ENCODE measurements at places on chromosomes 1 and 21. TPM values are rescaled to one million over a fixed set of nuclear protein-coding genes. Genes with fewer than 3 reads are reported as not detected.

The PTPRC gene
- total RNA-seq: 0.23 TPM

The WDR64 gene
- total RNA-seq: not detected

The TDRD5 gene
- total RNA-seq: not detected

DNA sequence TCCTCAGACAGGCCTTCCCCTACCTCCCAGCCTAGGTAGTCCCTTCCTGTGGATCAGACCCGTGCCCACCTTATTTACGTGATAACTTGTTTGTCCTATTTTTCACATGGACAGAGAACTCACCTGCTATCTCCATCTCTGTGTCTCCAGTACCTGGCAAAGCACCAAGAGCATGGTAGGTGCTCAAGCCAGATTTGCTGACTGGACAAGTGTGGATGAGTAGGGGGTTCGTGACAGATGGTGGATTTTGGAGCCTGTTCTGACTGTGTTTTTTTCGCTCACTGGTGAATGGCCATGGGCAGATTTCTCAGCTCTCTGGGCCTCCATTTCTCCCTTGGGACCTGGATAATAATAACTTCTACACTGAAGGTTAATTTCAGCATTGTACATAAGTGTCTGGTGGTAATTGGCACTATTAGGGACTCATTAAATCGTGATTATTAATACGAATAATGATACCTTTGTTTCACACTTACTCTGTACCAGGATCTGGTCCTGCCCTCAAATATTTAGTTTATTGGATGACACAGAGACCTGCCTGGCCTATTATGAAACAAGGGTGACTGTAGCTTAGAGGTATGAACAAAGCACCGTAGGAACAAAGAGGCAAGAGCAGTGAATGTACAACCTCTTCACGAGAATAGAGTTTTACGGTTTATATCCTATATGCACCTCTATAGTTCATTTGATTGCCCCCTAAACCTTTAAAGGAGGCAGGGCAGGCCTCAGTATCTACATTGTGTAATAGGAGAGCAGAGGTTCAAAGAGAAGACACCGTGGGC is 24.5 kb upstream of the SLC26A9 start:
- DNase-seq: no peak

- DNase-seq: no peak
Measured at GRCh38 chr1:5664906-5665875, 327.0 kb downstream of the NPHP4 start.

- DNase-seq: peak; percentile 16
Measured at GRCh38 chr21:24367936-24368335, 1239.3 kb downstream of the MRPL39 start.

- DNase-seq: no peak
Measured at GRCh38 chr1:230816018-230816417, 52.3 kb downstream of the C1orf198 start.

DNA sequence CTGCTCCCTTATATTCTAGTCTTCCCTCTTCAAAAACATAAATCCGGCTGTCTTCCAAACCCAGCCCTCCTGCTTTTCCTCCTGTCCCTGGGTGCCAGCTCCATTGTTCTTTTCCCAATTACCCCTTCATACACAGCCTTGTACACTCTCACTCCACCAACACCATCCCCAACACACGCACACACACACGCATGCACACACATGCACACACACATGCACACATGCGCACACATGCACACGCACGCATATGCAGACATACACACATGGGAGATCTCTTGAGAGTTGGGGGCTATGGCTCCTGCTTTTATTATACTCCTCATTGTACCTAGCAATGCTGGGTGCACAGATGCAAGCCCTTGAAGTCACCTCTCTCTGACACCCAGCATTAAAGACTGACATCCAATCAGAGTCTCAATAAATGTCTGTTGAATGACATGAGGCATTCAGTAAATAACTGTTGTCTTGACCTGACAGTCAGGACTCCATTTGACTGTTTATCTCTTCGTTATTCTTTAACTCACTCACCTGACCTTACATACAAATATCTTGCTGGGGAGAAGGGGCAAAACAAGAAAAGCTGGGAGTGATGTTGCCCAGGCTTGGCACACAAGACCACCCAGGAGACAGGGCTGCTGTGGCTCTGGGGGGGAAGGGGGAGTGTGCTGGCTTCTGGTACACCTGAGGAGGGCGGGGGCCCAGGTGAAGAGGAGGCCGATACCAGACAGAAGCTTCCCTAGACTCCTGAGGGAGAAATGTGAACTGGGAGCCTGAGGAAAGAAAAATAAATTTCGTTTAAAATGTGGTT is 16.0 kb downstream of the ABCA4 start:
- DNase-seq: no peak

DNA sequence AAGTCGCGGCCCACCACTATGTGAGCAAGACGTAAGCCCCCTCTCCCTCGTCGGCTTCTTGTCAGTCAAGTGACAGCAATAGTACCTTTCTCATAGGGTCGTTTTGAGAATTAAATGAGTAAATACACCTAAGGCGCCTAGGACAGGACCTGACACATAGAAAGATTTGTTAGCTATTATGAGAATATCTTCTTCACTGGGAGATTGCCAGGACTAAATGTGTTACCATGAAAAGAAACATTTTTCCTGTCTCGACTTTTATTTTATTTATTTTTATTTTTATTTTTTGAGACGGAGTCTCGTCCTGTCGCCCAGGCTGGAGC is 798 bp downstream of the PMF1 start:
- no peak for DNase-seq

- DNase-seq: no peak
Measured at GRCh38 chr1:5644281-5645134, 347.7 kb downstream of the NPHP4 start.

The DEPDC1 gene
- total RNA-seq: 55.3 TPM

The ARHGAP29 gene
- 43.1 TPM for total RNA-seq

- no peak for DNase-seq
Measured at GRCh38 chr1:37631036-37631435, 3.7 kb downstream of the RSPO1 start.

GRCh38 chr21:31992391-31992790 is 119.6 kb downstream of the HUNK start:
- DNase-seq: no peak

GRCh38 chr1:197737916-197738315 is 37.4 kb downstream of the DENND1B start:
- DNase-seq: no peak

DNA sequence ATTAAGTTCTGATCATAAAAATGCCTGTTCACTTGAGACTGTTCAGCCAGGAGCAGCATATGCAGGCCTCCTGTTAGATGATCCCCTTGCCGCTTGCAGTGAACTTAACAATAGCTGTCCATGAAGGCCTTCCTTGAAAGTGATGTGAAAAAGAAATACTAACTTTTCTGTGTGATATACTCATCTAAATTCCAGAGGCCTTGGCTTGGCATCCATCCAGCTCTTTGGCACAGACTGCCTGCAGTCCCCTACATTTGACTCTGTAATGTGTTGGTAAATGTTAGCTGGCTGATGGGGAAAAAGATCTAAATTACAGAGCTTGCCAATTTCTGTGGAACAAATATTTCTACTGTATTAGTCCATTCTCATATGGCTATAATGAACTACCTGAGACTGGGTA is 73.7 kb downstream of the KCNK2 start:
- DNase-seq: peak; percentile 7

DNA sequence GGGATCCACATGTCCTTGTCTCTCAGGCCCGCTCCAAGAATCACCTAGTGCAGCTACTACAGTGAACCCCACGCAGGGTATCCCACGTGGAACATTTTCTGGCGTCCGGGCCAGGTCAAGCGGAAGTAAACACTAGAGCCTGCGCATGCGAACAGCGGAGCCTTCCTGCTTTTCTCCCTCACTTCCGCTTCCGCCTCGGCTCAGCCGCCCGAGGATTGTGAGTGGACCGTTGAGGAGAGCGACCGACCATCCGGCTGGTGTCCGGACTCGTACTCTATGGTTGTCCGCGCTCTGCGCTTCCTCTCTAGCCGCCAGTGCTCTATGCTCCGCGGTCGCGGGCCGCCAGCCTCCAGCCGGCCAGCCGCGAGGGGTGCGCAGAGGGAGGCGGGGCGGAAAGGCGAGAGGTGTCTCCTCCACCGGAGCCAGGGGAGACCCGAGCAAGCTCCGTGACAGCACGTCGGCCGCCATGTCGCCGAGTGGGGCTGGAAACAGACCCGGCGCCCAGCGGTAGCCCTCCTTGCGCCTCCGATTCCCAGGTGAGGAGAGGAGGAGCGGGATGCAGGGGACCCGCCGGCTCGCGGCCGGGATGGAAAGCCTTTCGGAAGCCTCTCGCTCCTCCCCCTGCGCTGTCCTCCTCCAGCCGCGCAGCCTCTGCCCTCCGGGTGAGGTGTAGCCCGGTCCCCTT is at the start of the genes CNST and TFB2M:
Gene CNST, plus strand, starts transcription at position 329 of the 685 bp plus-strand sequence. CDS start 25,107 bp downstream, outside the sequence.
Gene TFB2M, minus strand, starts transcription at position 134 of the 685 bp plus-strand sequence. Its CDS starts 123 bp downstream, at position 11.
- DNase-seq: peak; percentile 98

DNA sequence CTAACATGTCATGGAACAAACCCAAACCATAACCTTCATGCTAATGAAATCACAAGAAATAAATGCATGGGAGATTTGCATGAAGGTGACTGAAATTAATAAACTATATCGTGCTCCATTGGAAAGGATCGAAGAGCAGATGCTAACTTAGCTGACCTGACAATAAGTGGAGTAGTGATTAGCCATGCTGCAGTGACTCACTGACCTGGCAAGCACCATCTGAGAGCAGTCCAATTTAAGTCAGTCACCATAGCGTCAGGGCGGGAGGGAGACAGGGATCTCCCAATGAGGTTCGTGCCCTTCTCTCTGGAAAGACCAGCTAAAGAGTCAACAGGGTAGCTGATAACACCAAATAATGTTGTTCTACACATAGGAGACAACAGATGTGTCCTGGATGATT is 21.5 kb downstream of the OLIG2 start:
- peak; percentile 59 for DNase-seq

The CDCA8 gene
- total RNA-seq: 29.3 TPM

DNA sequence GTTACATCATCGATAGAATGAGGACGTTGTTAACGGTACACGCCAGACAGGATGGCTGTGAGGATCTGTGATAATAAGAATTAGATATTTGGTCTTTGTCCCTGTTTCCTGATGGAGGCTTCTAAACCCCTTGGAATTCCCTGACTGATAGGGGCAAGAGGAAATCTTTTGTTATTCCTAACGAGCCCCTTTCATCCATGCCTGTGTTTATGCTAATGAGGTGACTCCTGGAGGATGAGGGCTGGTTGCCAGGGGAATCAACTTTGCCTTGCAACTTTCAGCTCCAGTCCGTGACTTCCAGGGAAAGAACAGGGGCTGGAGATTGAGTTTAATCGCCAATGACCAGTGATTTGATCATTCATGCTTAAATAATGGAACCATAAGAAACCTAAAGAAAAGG is 39.3 kb upstream of the NLRP3 start:
- no peak for DNase-seq

DNA sequence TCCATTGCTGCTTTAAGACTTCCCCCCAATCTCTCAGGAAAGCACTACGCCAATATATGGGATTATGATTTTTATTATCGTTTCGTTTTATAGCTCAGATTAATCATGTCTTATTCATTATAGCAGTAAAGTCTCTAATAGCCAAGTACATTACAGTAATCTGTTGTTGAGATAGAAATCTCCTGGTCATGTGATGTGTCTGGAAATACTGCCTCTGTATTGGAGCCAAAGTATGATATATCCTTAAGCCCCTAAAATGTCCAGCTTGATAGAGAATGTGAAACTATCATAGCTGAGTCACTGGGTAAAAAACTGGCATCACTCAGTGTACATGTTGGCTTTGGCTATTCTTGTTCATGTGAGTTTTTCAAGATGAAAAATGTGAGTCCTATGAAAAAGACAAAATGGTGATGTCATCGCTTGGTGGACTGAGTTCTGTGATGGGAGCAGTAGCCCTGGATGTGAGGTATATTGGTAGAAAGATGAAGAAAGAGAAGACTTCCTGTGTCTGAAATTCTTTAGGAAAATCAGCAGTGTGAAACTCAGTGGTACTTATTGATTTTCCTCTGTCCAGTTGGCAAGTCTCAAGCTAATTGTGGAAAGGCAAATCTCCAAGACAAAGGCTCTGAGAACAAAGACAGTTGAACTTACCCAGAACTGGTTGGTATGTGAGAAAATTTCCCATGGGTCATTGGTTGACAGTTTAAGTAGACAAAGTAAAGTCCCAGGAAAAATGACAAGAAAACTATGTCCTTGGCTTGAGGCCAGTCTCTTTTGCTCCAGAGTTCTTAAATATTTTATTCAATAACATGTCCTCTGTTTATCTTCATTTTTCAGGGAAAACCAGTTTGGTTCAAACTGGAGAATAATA is 76.2 kb downstream of the BRINP2 start:
- peak; percentile 34 for DNase-seq

The ANXA9 gene
- 0.55 TPM for total RNA-seq

The GBP5 gene
- 0.13 TPM for total RNA-seq

- no peak for DNase-seq
Measured at GRCh38 chr1:216047811-216048572, 375.3 kb downstream of the USH2A start.

DNA sequence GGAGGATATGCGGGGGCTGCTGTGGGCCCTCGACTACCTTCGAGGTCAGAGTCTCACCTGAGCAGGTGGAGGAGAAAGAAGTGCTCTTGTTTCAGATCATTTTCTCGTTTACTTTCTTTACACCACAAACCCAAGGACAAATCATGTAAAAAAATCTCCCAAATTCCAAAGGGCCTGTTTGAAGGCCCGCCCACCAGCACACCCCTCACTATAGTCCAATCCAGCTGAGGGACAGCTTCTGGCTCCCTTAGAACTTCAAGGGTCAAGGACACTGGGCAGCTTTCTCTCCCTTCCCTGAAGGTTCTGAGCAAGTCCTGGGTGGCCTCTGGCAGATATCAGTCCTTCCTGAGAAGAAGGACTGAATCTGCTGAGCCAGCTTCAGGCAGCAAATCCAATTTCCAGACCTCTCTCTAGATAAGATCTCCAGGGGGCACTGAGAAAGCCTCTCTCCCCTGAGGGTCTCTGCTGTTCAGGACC is 5.5 kb downstream of the STK40 start:
- no peak for DNase-seq

The FAM151A gene
- total RNA-seq: not detected

- no peak for DNase-seq
Measured at GRCh38 chr1:195765099-195765498, 843.1 kb downstream of the KCNT2 start.

DNA sequence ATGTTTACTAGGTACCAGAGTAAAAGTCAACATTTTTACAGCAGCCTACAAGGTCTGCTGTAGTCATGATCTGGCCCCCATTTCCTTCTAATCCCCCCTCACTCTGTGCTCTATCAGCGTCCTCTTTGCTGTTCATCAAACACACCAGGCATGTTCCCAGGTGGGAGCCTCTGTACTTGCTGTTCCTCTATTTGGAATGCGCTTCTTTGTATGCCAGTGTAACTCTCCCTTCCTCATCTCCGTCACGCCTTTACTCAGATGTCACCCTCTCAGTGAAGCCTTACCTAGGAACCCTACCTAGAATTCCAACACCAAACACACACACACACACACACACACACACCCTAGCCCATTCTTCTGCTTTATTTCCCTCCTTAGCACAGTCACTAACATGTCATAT is 21.0 kb downstream of the TP53BP2 start:
- no peak for DNase-seq

The ATAD3C gene
- total RNA-seq: 0.03 TPM
